ENCODE measurements at places on chromosomes 13 and 19.

DNA sequence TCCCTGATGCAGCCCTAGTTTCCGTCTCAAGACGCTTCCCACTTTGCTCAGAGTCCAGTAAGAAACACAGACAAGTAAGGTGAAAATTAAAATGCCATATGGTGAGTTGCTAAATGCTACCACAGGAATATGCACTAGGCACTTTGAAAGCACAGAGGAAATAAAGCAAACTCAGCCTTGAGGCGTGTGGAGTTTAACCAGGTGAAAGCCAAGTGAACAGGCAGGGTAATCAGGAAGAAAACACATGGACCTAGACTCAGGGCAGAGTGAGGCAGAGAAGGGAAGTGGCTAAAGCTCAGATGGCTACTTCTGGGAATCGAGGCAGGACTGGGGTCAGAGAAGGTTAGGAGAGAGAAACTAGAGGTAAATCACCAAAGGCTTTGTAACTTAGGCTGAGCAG is 5.4 kb upstream of the UBL3 start:
- no peak for DNase-seq

- DNase-seq, result no peak
These were observed 75.7 kb downstream of the ZNF100 start for GRCh38 chr19:21691661-21692060.

- DNase-seq, result no peak
These were observed 14.2 kb downstream of the DPF1 start for GRCh38 chr19:38209671-38210457.

DNA sequence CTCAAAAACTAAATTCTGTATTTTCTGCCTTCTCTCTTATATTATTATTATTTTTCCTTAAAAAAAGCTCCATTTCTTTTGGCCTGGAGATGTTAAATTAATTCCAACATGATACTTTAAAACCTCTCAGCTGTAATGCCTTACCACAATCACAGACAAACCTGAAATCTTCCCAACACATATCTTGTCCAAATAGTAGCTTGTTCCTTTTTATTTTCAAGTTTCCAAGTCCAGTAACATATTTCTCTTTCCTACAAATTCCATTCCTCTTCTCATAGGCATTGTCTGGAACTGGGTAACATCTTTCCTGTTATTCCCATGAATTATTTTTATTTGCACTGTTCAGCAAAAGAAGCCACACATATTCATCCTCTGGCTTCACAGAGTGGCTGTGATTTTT is 137.0 kb downstream of the SLITRK6 start:
- DNase-seq, result no peak

DNA sequence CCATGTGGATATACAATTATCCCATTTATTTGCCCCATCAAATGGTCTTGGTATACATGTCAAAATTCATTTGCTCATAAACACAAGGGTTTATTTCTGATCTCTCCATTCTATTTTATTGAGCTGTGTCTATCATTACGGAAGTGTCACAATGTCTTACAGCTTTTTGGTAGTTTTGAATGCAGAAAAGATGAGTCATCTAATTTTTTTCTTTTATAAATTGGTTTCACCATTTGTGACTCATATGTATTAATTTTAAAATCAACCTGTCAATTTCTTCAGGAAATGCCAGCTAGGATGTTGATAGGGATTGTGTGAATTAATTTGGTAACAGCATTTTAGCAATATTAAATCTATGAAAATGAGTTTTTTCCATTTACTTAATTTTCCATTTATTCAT is 2549.4 kb downstream of the PCDH9 start:
- no peak for DNase-seq

DNA sequence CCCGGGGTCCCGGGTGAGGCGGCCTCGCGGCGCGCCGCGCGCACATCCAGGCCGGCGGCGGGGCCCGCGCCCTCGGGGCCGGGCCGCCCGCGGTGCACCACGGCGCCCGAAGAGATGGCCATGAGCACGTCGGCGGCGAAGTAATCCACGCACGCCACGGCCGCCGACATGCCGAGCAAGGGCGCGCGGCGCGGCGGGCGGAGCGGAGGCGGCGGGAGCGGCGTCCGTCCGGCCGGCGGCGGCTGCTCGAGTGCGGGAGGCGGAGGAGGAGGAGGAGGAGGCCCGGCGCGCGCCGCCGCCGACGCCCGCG is at the start of gene KLF16:
Gene KLF16, minus strand, starts transcription at position 252 of the 310 bp plus-strand sequence. Its CDS starts 82 bp downstream, at position 170.
- no peak for DNase-seq

Data from NCI-H1417 treated with DMSO at 0.1 percent for 48 hours (cell line).